ENCODE measurements at places on chromosomes 3 and 15.

GRCh38 chr15:69854001-69854400, 243.7 kb downstream of the TLE3 start:
- no peak for DNase-seq

- no peak for DNase-seq
Measured at GRCh38 chr3:58234516-58234931, 3.1 kb upstream of the ABHD6 start.

DNA sequence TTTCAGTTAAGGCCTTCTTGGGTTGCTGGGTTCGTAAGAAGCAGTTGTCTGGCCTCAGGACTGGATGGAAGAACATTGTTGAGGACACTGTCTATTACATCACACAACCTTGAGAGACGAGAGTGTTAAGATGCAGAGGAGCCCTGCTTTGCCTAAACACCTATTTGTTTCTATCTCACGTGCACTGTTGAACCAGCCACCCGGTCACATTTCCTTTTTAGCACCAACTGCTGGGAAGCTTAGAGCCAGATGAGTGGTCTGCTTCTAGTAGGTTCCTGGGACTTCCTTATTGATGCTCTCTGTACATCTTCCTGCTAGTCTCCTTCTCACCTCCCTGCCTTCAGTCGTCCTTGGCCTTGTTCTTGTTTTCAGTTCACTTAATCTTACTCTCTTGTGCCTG, 22.3 kb downstream of the CAND2 start:
- DNase-seq, result no peak

- no peak for DNase-seq
Measured at GRCh38 chr3:12073106-12073505, 68.9 kb downstream of the SYN2 start.

- no peak for DNase-seq
Measured at GRCh38 chr3:71905426-71905825, 120.5 kb upstream of the PROK2 start.

- no peak for DNase-seq
Measured at GRCh38 chr3:57029383-57029782, 31.1 kb upstream of the SPATA12 start.

DNA sequence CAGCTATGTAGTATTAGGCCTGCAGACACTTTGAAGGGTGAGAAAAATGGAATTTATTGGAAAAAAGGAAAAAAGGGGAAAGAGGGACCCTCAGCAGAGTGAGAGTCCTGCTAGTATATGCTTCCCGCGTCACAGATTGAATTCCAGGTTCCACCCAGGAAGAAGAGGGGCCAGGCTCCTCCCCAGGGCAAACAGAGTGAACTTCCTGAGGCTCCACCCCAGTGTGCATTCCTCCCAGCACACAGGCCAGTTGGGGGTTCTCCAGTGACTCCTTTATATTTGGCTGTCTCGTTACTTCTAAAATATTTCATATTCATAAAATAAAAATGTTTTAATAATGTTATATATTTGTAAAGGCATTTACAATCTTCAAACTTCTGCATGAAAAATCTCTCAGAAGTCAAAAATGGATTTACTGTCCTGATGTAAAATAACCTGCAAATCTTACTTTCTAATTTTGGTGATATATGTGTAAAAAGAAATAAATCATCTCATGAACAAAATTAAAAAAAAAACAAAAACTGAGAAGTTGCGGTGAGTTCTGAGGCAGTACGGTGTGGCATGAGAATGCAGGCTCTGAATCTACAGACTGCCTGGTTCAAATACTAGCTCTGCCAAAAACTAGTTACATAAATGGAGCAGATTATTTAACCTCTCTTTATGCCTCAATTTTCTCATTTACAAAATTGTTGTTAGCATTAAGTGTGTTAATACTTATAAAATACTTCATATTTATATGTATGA, 175.8 kb upstream of the P2RY1 start:
- DNase-seq, result no peak

GRCh38 chr15:33959844-33960548, 8.3 kb upstream of the CHRM5 start:
- no peak for DNase-seq

- DNase-seq, result no peak
Measured at GRCh38 chr3:174495311-174495710, 363.8 kb upstream of the NAALADL2 start.

DNA sequence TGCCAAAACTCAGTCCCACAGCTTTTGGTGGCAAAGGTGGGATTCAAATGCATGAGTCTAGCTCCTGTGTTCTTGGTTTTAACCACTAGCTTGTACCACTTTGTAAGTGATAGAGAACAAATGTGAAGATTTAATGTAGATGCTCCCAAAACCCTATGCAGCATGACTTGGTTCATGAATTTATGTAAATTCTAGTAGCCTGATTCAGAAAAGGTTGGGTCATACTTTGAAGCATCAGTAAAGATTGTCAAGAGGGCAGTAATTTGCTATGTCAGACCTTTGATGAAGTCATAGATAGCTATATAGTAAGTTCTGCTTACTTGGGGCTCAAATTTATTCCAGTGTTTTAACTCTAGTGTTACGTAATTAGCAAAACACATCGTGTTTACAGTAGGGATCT, 75.6 kb downstream of the VPS8 start:
- DNase-seq, result no peak

DNA sequence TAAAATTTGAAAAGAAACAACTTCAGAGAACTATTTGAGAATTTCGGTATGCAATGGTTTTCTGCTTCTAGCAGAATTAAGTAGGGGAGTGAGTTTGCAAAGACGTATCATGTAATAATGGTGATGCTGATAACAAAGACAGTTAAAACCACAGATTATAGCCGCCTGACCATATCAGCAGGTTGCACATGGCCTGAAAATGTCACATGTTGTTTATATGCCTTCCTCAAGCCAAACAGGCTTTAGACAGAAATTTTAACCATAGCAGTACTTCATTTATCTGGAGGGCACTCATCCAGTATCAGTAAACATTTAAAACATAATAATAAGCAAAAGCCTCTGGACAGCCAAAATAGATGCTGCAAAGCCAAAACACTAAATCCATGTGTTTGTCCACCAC, 131.7 kb downstream of the RYR3 start:
- no peak for DNase-seq

DNA sequence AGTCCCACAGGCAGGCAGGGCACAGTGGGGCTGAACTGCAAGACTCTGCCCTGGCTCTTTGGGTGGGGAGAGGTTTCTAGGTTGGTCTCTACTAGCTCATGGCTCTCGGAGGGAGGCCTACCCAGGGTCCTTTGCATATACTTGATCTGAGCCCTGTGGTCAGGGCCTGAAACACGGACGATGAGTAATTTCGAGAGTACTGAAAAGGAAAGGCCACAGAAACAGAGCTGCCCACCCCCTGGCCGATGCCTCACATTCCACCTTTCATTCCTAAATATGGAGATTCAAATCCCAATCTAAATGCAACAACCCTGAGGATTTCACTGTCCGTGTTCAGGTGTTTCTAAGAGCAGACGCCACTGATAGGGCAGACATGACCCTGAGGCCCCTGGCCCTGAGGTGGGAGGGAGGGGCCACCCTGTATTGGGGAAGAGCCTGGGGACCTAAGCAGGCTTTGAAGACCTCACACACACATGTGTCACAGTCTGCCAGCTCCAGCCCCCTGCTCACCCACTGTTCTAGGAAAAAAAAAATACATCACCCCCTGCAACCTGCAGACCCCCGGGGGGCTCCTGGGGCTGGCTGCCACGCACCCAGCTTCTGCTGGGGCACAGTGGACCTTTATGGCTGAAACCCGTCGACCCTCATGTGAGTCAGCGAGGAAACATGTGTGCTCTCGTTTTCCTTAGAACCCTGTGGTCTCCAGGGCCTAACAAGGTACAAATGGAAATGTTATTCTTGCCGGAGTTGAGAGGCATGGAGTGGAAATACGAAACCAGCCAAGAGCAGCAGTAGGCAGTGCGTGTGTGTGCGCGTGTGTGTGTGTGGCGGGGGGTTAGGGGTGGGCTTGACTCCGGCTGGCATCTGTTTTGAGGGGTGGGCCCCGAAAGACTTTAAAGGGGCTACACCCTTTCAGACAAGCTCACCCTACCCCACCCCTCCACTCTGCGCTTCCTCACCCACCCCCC, 112.7 kb downstream of the CHSY1 start:
- DNase-seq, result no peak

GRCh38 chr15:78850352-78850751, 22.3 kb upstream of the MORF4L1 start:
- DNase-seq, result no peak

DNA sequence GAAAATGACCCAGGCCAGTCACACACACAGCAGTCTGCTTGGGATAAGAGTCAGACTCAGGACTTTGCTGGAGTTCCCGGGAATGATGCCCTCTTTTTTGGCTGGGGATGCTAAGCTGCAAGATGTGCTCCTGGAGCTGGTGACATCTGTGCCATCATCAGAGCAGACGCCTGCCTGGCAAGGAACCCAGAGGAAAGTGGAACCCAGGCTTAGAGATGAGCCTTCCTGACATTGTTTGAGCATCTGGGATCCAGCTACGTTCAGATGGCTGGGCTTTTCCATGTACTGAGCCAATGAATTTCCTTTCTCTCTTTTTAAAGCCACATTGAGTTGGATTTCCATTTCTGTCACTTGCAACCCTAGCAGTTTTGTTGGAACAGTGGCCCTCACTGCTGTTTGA, 53.3 kb downstream of the EBLN2 start:
- no peak for DNase-seq

DNA sequence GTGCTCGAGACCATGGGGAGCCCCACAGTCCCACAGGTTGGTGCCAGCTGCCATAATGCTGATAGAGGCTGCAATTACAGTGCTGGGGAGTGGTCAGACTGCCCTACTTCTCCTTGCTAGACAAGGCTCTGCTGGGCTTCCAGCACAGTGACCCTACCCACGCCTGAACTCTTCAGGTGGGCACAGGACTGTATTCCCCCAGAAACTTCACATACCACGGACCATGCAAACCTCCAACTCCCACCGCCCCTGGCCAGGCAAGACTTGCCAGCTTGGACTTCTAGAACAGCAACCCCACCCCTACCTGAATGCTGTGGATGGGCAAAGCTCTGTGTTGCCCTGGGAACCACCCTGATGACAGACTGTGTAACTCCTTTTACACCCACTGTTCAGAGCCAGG, 885.3 kb downstream of the SI start:
- no peak for DNase-seq

DNA sequence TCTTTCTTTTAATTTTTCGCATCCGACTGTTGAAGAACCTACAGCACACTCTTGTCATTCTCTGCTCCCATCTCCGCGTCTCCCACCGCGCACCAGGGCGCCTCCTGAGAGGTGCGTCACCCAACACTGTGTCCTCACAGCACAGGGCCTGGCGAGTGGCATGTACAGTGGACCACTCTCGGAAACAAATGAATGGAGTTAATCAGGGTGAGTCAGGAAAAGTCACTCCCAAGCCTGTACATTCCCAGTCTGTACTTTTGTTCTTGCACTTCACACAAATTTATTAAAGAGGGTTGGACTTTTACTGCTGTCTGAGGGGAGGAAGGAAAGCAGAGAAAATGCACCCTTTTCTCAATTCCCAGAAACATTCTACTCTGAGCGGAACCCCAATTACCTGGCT, 625 bp downstream of the COL6A6 start:
- DNase-seq, result no peak

DNA sequence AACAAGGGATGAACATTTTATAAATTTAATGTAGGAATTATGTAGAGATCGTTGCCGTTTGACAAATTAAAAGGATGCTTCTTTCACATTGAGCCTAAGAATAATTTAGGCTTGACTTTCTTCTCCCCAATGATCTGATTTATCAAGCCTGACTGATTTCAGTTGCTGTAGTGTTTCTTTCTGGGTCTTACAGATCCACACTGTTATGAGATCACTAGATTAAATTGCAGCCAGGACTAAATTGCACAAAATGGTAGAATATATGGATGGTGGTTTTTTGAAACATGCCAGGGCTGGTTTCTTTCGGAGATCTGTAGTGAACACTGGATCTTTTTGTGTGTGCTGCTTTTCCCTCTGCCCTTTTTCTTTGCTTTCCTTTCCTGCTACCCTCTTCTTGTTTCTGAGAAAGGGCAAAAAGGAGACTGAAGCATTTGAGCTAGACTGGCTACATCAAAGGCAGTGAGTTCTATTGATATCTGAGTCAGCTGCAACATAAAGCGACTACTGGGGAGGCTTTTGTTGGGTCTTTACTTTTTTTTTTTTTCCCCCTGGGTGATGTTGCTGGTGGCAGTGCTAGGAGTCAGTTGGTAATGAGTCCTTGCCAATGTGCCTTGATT, 83.0 kb downstream of the AKAP13 start:
- no peak for DNase-seq

DNA sequence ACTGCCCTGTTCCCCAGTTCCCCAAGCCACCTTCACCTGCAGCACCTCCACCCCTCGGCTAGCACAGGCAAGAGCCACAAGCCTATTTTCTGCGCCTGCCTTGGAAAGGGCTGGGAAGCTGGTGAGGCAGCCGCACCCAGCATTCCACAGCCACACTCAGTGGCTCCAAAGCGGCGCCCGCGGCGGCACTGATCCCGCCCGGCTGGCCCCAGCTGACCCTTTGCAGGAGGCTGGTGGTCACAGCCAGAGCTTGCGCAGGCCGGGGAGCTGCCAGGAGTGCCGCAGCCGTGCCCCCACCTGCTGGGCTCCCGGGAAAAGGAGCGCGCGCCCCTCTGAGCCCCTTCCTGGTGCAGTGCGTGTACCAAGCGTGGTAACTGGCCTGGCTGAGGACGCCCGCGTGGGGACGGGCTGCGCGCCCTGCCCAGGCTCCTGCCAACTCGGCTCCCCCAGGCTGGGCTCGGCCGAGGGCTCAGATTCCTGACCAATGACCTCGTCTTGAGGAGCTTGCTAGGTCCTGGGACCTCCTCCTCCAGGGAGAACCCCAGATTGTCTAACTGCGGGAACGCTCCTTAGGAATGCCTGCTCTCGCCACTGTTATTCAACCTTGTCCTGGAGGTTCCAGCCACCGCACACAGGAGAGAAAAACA, 13.3 kb downstream of the GRAMD2A start:
- DNase-seq, result no peak

Measured in mucosa of descending colon (tissue), 3 donors.